ENCODE measurements at places on chromosomes 1 and 21.

GRCh38 chr1:37999430-38000232, 5.7 kb downstream of the FHL3 start:
- no peak for DNase-seq

GRCh38 chr21:17387030-17387617, 125.7 kb upstream of the CXADR start:
- peak; percentile 63 for DNase-seq

- no peak for DNase-seq
These were observed 87.4 kb downstream of the GPR52 start for GRCh38 chr1:174535207-174535606.

DNA sequence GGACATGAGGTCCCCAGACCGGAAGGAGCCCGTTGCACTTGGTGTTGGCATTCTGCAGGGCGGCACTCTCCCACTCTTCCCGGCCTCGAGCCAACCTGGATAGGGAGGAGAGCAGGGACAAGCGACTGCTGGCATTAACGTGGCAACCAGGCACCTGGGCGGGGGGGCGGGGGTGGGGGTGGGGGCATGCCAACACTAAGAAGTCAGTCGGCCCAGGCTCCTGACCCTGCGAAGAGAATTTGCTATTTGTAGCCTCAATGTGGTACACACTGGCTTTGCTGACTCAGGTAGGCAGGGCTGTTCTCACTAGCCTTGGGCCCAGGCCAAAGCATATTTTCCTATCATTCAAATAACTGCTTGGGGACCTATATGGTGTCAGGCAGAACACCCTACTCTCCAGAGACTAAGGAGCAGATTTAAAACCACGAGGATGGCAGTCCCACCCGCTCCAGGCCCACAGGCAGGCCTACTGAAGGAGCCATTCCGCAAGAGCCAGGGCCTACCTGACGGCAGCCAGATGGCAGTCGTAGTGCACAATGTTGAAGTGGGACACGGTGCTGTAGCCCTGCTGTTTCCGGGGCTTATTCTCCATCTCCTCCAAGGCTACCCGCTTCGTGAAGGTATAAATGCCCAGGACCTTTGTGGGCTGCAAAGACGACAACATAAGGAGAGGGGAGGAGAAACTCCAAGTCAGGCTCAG, 123.7 kb downstream of the UBR4 start:
- DNase-seq = no peak

- DNase-seq = no peak
These were observed 631.9 kb upstream of the ADGRL4 start for GRCh38 chr1:79638382-79638781.

DNA sequence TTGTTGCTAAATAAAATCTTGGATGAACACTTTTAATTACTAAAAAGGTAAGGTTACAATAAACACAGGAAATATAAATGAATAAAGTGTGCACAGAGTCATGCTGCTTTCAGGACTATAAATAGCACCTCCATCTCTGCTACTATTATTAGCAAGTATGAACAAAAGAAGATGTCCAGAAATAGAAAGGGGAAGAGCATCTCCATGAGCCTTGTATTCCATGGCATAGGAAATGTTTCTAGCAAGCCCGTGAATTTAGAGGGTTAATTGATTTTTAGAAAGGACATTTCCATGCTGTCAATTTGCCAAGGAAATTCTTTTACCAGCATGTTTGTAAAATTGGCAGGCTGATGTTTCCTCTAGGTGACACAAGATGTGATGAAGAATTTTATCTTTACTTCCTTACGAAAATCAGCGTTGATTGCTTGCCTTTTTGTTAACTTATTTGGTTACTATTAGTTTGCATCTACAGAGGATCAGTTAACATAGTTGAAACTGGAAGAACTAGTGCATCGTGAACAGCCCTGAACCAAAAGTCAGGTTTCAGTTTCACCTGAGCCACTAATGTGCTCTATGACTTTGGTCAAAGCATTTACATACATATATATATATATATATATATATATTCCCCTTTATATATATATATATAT, 45.3 kb downstream of the NR5A2 start:
- no peak for DNase-seq

DNA sequence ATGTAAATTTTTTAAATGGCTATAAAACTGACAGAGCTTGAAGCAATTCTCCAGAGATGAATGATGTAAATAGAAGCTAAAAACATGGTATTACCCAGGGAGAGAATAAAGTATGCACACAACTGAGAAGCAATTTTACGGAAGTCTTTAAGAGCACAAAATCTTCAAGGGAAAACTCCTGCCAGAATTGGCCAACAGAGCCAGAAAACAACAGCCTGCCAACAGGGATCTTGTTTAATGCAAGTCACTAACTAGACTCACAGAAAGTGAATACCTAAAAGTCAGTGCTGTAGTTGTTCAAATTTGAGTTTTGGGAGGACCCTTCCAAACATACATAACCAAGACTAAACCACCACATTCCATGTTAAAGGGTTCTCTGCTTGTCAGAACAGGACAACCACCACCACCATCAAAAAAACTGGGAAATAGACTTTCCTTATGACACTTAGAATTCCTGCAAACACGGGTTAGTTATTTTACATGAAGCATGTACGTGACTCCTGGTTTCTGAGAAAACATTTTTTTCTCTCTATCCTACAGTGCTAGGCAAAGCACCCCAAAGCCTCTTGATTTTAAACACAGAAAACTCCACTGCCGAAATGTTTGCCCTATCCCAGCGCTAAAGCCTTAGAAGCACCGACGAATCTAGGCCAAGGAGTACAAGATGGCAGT, 1.6 kb downstream of the EPS15 start:
- no peak for DNase-seq

DNA sequence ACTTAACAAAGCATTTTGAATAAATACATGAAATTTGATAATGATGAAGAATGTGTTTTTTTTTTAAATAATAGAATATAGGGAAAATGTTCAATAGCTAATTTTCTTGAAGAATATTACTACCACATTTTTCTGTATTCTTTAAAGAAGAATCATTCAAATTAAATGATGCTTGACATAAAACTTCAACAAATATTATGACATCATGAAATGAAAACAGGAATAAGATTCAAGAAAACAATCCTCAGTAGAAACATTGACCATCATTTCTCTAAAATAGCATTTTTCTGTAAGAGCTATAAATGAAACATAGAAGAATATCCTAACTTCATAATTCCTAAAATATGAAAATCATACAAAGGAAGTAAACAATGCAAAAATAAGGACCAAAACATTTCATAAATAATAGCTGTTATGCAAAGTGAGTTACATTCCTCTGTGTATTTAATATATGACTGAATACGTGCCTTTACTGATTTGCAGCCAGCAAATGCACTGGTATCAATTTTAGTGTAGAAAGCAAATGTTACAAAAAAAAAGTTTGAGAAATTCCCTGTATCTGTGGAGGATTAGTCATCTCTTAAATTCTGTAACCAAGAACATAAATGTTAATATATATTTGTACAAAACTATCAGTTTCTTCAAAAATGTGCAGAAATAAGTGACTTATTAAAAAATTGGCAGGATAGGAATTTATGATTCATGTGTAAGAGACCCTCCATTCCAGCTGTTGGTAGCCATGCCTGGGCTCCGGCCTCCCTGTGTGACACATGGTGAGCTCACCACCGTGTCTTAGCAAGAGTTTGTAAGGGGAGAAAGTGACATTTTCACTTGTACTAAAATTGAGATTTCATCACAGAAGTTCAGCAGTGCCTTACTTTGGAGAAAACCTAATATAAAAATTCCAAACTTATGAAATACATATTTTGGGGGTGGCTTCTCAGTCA, 15.0 kb upstream of the PTPN14 start:
- no peak for DNase-seq

GRCh38 chr1:11807133-11807532, 1.1 kb downstream of the CLCN6 start:
- no peak for DNase-seq

- DNase-seq = no peak
These were observed 51.2 kb upstream of the STUM start for GRCh38 chr1:226497276-226497833.

DNA sequence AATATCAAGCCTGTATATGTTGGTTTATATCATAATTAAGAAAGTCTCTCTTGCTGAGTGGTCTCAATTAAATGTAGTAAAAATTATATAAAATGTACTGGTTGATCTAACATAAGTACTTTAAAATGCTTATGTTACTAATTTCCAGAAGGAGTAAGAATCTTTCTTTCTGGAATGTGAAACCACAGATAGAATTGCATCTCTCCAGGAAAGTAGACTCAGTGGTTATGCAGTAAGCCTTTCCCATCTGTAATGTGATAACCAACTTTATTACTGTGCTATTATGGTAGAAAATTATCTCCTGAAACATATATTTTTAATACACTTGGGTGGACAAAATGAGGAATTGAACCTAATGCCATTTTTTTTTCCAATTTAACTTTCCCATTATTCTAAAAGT, 8.9 kb upstream of the RALGPS2 start:
- no peak for DNase-seq

- DNase-seq = no peak
These were observed 371.9 kb downstream of the RGS7 start for GRCh38 chr1:240985081-240985480.

DNA sequence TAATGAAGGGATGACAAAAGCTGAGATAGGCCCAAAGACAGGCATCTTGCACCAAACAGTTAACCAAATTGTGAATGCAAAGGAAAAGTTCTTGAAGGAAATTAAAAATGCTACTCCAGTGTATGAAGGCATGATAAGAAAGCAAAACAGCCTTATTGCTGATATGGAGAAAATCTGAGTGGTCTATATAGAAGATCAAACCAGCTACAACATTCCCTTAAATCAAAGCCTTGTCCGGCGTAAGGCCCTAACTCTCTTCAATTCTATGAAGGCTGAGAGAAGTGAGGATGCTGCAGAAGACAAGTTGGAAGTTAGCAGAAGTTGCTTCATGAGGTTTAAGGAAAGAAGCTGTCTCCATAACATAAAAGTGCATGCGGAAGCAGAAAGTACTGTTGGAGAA, 4.3 kb upstream of the ANGEL2 start:
- no peak for DNase-seq

DNA sequence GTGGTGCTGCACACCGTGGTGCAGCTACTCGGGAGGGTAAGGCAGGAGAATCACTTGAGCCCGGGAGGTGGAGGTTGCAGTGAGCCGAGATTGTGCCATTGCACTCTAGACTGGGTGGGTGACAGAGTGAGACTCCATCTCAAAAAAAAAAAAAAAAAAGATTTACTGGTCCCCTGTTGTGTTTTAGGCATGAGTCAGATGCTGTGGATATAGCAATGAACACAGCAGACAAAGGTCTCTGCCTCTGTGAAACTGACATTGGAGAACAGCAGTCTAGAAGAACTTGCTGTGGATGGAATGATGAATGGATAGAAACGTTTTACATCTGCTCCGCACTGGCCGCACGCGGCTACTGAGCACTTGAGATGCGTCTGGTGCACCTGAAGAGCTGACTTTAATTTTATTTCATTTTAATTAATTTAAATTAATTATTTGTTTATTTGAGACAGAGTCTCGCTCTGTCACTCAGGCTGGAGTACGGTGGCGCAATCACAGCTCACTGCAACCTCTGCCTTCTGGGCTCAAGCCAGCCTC, 24.5 kb upstream of the EPHA2 start:
- no peak for DNase-seq

GRCh38 chr1:228866468-228866867, 131.2 kb downstream of the RHOU start:
- no peak for DNase-seq

- no peak for DNase-seq
These were observed 282.5 kb upstream of the PLXNA2 start for GRCh38 chr1:208526613-208527125.

- DNase-seq = no peak
These were observed 8.6 kb upstream of the ADGRL2 start for GRCh38 chr1:81792184-81792583.

- DNase-seq = no peak
These were observed 53.3 kb upstream of the FGGY start for GRCh38 chr1:59243550-59243949.

GRCh38 chr1:162709132-162709860, 77.0 kb downstream of the DDR2 start:
- DNase-seq = no peak

DNA sequence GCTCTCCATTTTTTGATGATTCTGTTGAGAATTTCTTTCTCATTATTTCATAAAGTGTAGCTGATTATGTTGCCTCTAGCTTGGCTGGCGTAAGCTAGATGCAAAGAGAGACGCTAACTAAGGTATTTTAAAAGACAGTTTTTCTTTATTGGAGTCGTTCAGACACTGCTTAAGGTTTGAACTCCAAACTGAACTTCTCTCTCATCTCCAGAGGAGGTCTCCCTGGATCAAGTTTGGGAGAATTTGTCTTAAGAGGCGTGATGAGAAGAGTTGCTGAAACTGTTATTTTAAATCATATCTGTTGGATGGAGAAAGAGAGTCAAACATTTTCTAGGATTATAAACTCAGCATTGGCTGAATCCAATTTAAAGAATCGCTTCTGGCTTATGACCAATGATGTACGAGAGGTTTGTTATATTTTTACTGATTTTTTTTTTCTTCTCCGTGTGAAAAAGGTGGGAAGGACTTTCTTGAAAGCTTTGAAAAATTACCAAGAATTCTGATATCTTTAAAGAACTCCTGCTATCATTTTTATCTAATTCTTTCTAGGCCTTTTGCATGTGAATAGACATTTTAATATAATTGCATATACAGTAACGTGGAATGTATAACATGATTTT, 34.0 kb downstream of the MAP3K7CL start:
- DNase-seq = no peak

DNA sequence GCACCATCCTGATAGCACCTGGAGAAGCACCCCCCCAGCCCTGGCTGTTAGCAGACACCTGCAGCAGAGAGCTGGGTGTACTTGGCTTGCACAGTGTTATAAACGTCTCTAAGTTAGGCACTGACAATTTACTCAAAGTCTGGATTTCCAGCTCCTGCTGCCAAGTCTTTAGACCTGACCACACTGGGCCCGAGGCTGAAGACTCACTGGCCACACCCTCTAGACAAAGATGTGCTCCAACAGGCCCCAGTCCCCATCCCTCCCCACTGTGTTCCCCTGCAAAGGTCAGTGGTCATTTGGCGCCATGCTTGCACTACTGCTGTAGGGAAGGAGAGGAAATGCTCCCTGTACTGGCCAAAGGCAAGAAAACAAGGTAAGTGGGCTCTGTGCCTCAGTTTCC, 31.1 kb downstream of the PADI6 start:
- no peak for DNase-seq

DNA sequence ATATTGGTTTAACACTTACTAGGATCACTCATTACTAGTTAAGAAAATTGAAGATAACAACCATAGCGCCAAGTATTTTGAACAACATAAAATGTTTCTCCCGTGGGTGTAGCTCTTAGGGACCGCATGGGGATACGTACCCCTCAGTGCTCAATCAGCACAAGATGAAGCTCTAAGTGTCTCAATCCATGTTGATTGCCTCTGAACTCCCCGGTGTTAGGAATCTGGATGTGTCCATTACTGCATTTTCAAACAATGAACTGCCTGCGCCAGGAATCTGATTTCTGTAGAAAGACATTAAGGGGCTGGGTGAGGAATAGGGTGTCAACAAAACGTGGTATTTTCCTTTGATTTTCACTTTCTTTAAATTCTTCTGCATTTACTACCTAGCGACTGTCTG, 100.2 kb downstream of the LMO4 start:
- no peak for DNase-seq

GRCh38 chr1:7572654-7573152, 198.4 kb upstream of the VAMP3 start:
- no peak for DNase-seq
